ENCODE measurements at places on chromosomes 3 and 15.

DNA sequence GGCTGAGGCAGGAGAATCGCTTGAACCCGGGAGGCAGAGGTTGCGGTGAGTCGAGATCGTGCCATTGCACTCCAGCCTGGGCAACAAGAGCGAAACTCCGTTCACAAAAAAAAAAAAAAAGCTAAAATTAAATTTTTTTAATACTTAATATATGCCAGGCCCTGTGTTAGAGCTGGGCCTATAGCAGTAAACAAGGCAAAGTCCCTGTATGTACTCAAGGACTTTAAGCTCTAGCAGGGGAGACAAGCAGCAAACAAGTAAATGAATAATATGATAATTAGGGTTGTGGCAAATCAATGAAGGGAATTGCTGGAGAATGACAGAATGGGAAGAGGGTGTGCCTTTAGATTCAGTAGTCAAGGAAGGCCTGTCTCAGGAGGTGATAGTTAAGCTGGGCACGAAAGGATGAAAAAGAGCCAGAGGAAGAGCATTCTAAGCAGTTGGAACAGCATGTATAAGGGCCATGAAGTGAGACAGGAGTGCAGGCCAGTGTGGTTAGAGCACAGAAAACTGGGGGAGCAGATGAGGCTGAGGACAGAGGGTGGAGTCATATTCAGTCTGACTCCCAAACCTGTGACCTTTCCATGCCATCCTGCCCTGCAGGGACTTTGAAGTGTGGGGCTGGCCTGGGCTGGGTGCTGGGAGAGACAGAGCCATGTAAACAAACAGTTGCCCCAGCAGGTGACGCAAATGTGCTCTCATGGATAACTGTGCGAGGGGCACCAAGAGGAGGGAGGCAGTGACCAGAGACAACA lies 6.6 kb upstream of the RAF1 start:
- DNase-seq: no peak

DNA sequence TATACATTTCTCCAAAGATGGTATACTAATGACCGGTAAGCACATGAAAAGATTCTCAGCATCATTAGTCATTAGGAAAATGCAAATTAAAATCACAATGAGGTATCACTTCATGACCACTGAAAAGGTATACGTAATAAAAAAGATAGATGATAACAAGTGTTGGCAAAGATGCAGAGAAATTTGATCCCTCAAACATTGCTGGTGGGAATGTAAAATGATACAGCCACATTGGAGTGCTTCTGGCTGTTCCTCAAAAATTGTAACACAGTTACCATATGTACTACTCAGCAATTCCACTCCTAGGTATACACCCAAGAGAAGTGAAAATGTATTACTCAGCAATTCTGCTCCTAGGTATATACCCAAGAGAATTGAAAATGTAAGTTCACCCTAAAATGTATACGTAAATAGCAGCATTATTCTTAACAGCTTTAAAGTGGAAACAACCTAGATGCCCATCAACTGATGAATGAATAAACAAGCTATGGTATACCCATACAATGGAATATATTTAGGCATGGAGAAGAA lies 25.0 kb upstream of the KY start:
- no peak for DNase-seq

GRCh38 chr15:74825866-74826265 lies 561 bp upstream of the CPLX3 start:
- no peak for DNase-seq

- DNase-seq: no peak
Observed at GRCh38 chr15:90025489-90026033, 24.4 kb downstream of the ZNF710 start.

- no peak for DNase-seq
Observed at GRCh38 chr3:99509224-99509623, 129.2 kb upstream of the COL8A1 start.

- no peak for DNase-seq
Observed at GRCh38 chr3:45455040-45455439, 66.7 kb downstream of the LARS2 start.

GRCh38 chr3:69088063-69088462 lies 3.3 kb downstream of the ARL6IP5 start:
- DNase-seq: no peak

DNA sequence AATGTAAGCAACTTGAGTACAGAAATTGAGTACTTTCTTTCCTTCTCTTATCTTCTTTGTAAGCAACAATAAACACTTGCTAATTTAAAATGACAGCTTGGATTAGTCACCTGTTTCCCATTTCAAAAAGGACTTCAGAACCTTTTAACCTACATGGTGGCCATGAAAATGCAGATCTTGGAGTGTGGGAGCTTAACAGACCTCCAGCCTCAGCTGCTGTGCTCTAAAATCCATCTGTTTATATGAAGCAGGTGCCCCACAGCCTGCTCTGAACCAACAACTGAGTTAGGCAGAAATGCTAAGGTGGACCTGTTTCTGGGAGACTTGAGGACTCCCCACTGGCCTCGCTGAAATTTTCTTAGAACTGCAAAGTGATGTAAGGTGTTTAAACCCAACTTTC lies 91.1 kb upstream of the TNIK start:
- no peak for DNase-seq

DNA sequence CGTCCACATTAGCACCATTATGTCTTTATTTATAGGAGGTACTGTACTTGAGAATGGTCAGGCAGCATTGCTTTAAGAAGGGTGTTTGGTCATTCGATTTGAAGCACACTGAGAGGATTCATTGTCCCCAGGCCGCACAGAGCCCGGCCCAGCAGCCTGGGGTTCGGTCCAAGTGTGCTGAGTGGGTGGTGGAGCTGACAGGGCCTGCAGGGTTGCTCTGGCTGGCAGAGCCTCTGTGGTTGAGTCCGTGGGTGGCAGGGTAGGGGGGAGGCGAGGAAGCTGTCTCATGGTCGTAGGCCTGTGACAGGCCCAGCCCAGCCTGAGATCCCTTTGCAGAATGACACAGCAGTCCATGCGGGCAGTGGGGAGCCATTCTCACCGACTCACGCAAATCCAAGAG lies 227.7 kb upstream of the TOPAZ1 start:
- no peak for DNase-seq

DNA sequence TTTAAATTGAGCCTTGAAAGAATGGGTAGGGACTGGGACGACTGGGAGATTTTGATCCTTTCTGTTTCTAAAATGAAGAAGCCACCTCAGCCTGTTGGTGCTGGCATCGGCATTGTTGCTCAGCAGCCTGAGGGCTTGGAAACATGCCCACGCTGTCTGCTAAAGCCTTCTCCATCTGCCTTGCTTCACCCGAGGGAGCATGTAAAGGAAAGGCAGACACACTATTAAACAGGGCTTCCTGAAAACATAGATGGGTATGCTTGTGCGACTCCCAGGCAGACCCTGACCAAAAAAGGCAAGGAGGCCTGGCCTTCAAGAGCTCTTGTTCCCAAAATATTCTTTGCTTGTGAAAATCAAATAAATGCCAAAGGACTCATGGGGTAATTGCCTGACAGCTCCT lies 84.2 kb upstream of the SLC4A7 start:
- no peak for DNase-seq

GRCh38 chr3:152772674-152773225 lies 62.2 kb upstream of the P2RY1 start:
- peak; percentile 30 for DNase-seq

Measured in retinal pigment epithelial cell (primary cell).